AG09319 (cell line): ENCODE measurements at places on chromosomes 3 and 15.
A peak's percentile ranks its signal among the peaks of the same experiment; 100 is the strongest.

GRCh38 chr15:65824941-65825544 lies 33.0 kb upstream of the DENND4A start:
- DNase-seq, result peak; percentile 44

- DNase-seq, result no peak
These were observed 155.6 kb downstream of the MEGF11 start for GRCh38 chr15:66098022-66098363.

DNA sequence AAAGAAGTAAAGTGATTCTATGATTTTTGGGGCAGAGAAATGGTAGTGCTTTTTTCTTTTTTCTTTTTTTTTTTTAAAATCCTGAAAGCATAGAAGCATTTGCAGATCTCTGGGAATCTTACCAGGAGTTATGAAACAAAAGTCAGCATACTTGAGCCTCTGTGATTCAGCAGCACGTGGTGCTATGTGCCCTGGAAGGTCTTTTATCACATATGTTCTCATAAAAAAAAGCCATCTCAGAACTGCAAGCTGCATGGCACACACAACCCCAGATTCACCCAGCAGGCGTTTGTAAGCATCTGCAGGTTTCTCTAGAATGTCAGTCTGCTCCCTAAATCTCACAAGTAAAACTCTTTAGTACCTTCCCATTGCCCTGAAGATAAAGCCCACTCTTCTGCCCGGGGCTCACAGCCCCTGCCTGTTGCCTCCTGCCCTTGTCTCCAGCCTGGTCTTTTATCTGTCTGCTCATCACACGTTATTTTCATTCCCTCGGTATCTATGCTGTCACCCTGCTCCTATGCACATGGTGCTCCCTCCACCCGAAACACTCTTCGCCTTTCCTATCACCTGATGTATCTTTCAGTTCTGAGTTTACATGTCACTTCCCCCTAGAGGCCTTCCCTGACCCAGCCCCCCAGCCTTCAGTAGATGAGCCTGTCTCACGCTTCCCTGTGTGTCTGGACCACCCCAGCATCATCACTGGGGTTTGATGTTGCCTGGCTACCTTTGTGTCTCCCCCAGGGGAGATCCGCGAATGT lies 72.4 kb downstream of the CHDH start:
- DNase-seq, result peak; percentile 77

DNA sequence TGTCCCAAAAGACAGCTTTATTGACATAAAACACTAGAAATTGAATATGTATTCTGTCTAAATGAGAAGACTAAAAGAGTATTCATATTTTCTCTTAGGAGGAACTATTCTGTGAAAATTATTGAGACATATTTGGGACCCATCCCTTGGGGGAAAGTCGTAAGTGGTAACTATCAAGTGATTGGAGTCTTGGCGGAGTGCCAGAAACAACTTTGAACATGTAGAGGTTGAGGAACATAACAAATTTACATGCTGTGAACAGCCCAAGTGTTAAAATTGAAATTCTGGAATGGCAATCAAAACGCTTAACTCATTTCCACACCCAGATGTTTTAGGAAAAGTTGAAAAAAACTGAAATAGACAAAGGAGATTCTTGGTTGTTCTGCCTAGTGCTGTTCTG lies 1034.6 kb downstream of the NSUN3 start:
- DNase-seq, result no peak

DNA sequence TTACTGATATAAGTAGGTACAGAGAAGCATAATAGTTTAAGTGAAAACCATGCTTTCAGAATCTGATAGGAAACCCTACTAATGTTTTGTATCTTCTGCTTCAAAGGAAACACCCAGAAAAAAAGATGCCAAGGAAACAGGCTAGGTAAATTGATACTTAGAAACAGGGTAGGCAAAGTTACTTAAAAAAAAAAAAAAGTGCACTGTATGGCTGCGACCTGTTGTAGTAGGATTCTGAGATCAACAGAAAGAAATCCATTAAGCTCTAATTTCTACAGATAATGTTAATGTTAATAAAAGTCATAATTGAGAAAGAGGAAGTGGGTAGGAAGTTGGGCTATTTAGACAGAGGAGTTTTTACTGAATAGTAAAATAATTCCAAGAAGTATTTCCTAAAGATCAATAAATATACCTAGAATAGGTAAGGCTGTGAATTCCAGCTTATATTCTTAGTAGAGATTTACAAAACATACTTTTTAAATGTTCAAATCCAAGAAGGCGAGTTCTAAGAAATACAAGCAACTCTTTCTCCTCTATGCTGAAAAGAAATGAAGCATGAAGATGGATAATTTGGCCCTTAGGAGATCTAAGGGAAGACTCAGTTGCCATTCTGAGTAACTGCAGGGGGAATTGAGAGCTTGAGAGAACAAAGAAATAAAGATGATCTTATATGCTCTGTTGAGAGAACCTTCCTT lies 24.1 kb upstream of the STT3B start:
- no peak for DNase-seq

GRCh38 chr3:66428733-66429132 lies 72.1 kb downstream of the LRIG1 start:
- DNase-seq, result peak; percentile 95

- DNase-seq, result no peak
These were observed 756 bp upstream of the CAMK2N2 start for GRCh38 chr3:184261854-184262763.

DNA sequence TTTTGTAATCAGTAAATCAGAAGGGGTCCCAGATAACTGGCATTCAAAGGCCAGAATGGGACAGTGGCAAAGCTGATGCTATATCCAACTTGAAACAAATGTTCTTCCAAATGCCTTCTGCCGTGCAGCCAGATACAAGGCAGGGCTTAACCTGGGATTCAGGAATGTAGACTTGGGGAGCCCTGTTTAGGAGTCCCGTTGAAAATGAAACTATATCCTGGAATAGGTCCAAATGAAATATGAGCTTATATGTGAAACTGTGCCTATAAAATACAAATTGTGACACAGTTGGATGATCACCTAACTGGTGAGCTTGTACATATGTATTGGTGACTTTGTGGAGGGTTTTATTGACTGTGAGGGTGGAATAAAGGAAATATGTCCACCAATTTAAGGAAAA lies 28.7 kb downstream of the FRMD4B start:
- DNase-seq, result no peak

DNA sequence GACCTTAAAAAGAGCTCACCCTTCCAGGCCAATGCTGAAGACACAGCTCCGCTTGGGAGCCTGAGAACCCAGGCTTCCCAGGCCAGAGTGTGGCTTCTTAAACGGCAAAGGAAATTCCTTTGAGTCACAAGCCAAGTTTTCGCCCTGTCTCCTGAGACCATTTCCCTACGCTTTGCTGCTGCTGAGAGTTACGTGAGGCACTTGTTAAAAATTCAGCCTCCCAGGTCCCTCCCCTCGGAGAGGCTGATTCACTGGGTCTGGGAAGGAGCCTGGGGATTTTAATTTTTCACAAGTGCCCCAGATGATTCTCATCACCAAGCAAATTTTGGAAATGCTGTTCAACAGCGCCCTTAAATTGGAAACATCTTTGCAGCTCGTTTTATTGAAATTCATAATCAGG lies 25.5 kb downstream of the RLBP1 start:
- peak; percentile 38 for DNase-seq

DNA sequence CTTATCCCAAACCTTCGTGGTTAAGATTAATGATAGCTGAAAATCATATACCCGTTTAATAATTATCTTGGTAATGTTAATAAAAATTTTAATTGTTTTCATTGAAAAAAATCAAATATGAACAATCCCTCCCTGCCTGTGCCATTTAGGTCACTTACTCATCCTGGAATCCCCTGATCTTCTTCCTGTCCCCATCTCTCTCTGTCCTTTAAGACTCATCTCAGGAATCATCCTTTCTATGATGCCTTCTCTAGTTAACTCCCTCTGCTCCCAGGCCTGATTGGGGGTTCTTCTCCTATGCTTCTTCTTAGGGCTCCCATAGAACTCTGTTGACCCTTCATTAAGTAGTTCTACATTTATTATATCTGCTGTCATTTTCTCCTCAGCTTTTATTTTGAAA lies 91.6 kb downstream of the MBNL1 start:
- DNase-seq, result no peak

GRCh38 chr15:59565299-59565698 lies 46.3 kb upstream of the GCNT3 start:
- no peak for DNase-seq

DNA sequence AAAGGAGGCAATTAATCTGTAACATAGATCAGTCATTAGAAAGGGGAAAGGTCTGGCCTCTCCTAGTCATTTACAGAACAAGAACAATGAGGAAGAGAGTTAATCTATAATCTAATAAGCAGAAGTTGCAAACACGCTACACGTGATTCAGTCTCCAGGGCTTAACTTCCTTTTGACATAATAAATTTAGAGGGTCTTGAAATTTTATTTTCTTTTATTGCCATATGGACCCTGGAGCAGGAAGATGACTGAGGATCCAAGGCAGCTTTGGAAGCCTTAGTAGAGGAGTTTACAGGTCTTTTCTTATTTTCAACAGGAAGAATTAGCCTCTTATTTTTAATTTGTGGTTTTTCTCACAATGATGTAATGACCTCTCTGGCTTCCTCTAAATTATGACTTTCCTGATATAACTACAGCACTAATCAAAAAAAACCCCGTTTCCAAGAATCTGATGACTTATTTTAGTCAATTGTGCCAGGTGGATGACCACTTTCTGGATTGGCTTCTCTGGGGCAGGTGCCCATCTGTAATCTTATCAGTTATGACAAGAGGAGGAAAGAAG lies 32.2 kb downstream of the ADGRG7 start:
- DNase-seq, result no peak

GRCh38 chr15:95171564-95171963 lies 940.2 kb downstream of the MCTP2 start:
- DNase-seq, result no peak

- no peak for DNase-seq
These were observed at the start of gene SCG3 for GRCh38 chr15:51681303-51681963. Gene SCG3, plus strand, starts transcription at chr15:51681503. Its CDS starts 253 bp downstream, at chr15:51681756.

GRCh38 chr3:44236485-44236908 lies 5.2 kb upstream of the TOPAZ1 start:
- DNase-seq, result no peak

GRCh38 chr3:192482391-192482790 lies 244.9 kb downstream of the FGF12 start:
- no peak for DNase-seq

- no peak for DNase-seq
These were observed 4.8 kb downstream of the RASGRP1 start for GRCh38 chr15:38559636-38560307.

DNA sequence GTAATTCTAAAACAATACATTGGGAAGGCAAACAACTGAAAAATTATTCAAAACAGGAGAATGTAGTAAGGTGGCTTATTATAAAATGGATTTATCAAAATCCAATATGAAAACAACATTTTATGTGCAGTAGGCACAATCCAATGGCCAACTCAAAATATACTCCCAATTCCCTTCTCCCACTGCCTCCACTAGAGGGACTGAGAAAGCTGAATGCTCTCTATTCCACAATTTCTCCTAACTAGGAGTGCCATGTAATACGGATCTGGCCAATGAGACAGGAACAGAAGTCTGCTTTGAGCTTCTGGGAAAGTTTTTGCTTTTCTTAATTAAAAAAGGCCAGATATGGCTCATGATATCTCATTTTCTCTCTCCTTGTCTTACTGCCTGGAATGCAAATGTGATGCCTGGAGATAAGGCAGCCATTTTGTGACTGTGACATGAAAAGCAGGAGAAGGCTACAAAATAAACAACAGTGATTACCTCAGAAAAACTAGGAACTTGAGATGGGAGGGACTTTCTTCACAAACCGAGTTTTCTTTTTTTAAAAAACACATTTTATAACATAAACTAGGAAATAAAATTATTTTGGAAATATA lies 18.8 kb upstream of the VGLL4 start:
- no peak for DNase-seq

GRCh38 chr3:140768941-140769340 lies 91.1 kb downstream of the TRIM42 start:
- no peak for DNase-seq

DNA sequence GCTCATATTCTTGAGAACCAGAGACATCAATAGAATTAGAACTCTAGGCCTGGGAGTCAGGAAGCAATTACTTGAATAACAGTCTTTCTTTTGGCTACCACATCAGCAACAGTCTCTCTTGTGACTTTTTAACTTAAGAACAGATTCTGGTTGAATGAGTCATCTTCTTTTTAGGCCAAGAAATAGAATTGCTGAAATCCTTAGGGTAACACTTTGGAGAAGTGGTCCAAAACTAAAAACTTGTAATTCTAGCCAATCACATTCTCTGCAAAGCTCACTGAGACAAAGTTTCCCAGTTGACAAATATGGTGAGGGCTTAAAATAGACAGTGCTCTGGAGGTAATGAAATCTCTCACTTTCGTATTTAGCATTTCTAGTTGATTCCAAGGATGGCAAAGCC lies 238.0 kb downstream of the SHOX2 start:
- peak; percentile 61 for DNase-seq

DNA sequence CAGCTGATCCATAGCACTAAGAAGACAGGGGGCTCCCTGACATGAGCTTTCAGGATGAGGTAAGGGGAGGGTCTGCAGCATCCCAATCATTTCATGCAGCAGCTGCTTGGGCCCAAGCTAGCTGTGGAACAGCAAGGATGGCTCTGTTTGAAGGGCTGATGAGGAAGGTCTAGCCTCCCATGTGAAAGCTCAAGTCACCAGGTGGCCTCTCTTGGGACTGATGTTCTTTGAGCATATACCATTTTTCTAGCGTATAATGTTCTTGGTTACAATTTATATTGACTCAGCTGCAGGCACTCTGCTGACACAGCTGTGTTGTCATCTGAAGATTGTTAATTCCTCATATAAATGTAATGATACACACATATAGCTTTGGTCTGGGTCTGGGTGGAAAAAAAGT lies 87.0 kb downstream of the CD200R1L start:
- no peak for DNase-seq

DNA sequence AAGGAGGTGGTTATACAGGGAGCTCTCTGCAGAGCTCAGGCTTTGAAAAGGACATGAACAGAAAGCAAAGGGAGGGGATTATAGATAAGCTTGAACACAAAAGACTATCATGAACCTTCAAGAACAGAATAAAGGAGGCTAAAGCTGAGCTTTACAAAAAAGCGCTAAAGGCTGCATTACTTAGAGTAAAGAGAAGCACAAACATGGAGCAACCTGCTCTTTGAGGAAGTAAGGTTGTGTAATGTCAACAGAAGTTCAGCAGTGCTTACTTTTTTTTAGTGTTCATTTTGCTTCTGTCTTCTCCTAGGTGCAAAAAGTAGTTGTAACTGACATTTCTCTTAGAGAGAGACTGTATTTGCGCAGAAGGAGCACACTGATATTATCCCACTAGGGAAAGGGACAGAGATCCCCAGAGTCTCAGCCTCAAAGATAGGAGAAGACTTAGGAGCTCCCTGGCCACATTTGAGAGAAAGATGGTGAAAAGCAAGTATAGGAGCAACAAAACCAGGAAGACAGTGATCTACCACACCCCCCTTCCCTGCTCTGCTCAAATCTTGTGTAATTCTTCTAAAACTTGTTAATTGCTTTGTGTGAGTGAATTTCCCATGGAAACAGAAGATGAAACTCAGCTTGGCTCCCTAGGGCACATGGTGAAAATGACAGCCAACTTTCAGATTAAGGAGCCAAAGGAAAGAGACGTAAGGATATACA lies 54.7 kb downstream of the QTRT2 start:
- DNase-seq, result no peak

GRCh38 chr15:34883042-34883441 lies 86.5 kb downstream of the AQR start:
- DNase-seq, result no peak

- peak; percentile 20 for DNase-seq
These were observed 452.1 kb upstream of the PPP2R3A start for GRCh38 chr3:135513106-135514059.

- no peak for DNase-seq
These were observed 289.1 kb downstream of the TIGIT start for GRCh38 chr3:114582929-114583328.

- DNase-seq, result no peak
These were observed 4.5 kb upstream of the SCG5 start for GRCh38 chr15:32636908-32637567.
